NCI-H2171 (cell line): ENCODE measurements at places on chromosomes 1 and 21.

DNA sequence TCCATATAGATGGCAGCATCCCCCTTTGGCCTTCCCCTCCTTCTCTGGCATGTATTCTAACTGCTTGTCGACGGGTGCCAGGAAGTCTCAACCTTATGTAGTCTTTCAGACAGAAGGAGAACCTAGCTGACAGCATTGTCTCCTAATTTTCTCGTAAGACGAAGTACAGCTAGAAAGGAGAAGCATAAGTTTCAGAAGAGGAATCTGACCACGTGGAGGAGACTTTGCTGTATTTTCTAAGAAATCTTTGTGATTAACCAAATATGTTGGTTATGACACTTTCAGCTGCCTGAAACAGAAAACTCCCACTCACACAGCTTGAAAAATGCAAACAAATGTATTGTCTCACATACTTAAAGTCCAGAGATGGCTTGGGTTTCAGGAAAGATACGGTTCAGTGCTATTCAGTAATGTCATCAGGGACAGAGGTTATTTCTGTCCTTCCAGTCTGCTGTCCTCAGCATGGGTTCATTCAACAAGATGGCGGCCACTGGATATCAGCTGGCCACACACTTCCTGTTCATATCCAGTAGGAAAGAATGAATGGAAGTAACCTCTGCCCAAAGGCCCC lies 109.5 kb upstream of the ZNF648 start:
- no peak for DNase-seq

DNA sequence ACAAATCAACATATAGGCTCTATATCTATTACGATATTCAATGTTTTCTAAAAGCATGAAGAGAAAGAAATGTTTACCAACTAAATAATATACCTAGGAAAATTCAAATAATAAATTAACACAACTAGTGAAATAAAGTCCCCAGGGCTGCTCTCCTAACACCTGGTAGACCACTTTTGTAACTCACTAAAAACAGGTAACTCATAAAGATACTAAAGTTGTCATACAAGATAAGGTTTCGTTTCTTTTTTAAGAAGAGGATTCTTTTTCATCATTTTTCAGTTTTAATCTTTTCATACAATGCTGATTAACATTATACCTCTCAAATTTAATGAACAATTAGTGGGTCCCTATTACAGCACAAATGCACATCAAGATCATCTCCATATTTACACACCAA lies 99.0 kb downstream of the ZZZ3 start:
- no peak for DNase-seq

GRCh38 chr1:213649373-213649772 lies 338.4 kb upstream of the PROX1 start:
- no peak for DNase-seq

DNA sequence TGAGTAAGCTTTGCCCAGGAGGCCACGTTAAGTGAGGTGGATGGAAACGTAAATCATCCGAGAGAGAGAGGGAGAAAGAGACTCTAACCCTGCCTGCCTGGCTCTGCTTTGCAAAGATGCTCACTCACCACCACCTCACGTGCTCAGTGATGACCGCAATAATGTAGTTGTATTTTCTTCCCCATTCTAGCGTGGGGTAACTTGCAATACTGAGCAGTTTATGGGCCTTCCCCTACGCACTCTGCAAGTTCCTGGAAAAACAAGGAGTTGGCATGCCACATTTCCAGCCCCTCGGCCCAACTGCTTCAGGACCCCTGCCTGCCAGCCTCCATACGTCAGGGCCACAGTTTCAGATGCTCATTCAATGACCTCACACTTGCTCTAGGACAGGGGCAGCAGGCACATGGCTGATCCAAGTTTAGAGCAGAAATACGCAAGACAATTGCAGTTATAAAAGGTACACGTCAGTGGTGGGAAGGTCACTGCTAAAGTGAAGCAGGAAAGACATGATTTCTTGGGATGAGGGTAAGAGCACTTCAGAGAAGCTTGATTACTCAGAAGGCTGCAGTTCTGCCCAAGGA lies 112.5 kb upstream of the RAB4A start:
- DNase-seq = no peak

DNA sequence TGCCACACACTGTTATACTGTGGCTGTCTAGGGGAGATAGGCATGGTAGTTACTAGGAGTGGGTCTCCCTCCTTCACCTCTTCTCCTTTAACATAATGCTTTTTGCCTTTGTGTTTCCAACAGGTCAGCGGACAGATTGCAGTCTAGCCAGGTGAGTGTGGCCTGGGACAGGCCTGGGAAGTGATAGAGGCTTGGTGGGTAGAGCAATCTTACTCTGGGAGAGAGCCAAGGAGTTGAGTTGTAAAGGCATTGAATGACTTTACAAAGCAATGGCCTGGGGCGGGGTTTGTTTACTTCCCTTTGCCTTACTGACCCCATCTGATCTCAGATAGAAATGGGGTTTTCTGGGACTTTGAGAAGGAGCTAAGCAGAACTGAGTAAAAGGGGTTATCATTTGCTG lies 51.0 kb upstream of the IKBKE start:
- no peak for DNase-seq
